Smooth muscle cell of trachea (primary cell): ENCODE measurements at places on chromosomes 16 and 17. TPM values are rescaled to one million over a fixed set of nuclear protein-coding genes. Genes with fewer than 3 reads are reported as not detected.

IL17C gene
- not detected in 2 replicates for total RNA-seq

C1QTNF8 gene
- total RNA-seq = not detected in 2 replicates

RNF112 gene
- 1.7 and 2.3 TPM in 2 replicates for total RNA-seq

PRSS36 gene
- 0.17 and 0.29 TPM in 2 replicates for total RNA-seq

SLC6A2 gene
- total RNA-seq = not detected in 2 replicates

ABCA9 gene
- 18.7 and 23.3 TPM in 2 replicates for total RNA-seq

PRAC2 gene
- not detected in 2 replicates for total RNA-seq

ZNF771 gene
- 15.6 and 20.5 TPM in 2 replicates for total RNA-seq

CAPNS2 gene
- 0.99 and 1.7 TPM in 2 replicates for total RNA-seq

CSH1 gene
- not detected in 2 replicates for total RNA-seq

KDM6B gene
- total RNA-seq = 5.1 and 7.1 TPM in 2 replicates
